H1 (cell line): ENCODE measurements at places on chromosomes 7 and 10. TPM values are rescaled to one million over a fixed set of nuclear protein-coding genes. Genes with fewer than 3 reads are reported as not detected.

GRCh38 chr10:78348411-78349164 is 314.9 kb downstream of the RPS24 start:
- no peaks in the 10 kb centered on the region for H3K4me1 ChIP-seq
- no peaks in the 10 kb centered on the region for H3K36me3 ChIP-seq
- H3K27ac ChIP-seq: no peak overlapping the region

- no peaks in the 10 kb centered on the region; the same call in 1 of the 2 replicates for H3K36me3 ChIP-seq
- H3K4me1 ChIP-seq: no peaks in the 10 kb centered on the region
- H3K27me3 ChIP-seq: no peaks in the 10 kb centered on the region
- no peak overlapping the region for H3K4me3 ChIP-seq
Measured at GRCh38 chr10:133180192-133180964, 20.4 kb downstream of the KNDC1 start.

DNA sequence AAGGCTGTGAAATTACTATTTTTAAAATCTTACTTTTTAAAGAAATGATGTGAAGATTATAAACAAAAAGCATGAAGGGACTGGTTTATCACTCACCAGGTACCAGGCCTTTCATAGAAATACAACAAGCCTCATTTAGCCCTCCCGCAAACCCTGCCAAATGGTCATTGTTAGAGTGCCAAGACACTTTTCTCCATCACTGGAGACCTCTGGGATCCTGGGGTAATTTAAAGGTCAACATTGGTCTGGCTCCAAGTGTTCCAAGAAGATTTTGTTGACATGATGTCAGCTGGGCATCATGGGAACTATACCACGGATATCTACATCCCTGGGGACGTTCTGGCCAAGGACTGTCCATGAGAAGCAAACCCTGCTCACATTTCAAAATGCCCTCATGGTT is 138.0 kb upstream of the FRMD4A start:
- no peak overlapping the region for H3K4me3 ChIP-seq
- no peak for DNase-seq
- no peaks in the 10 kb centered on the region for H3K36me3 ChIP-seq
- no peaks in the 10 kb centered on the region for H3K4me1 ChIP-seq
- no peaks in the 10 kb centered on the region for H3K27me3 ChIP-seq

BTBD16 gene
- total RNA-seq: not detected in 2 replicates

HECW1 gene
- total RNA-seq: 10.5 and 12.7 TPM in 2 replicates

GRCh38 chr10:114142018-114142417 is 32.0 kb downstream of the CCDC186 start:
- peaks cover 20% of the 10 kb centered on the region; the same call in 1 of the 2 replicates for H3K36me3 ChIP-seq
- H3K4me1 ChIP-seq: no peaks in the 10 kb centered on the region
- DNase-seq: no peak
- no peak overlapping the region for H3K4me3 ChIP-seq
- H3K27ac ChIP-seq: no peak overlapping the region
- no peaks in the 10 kb centered on the region for H3K27me3 ChIP-seq

ASNS gene
- 135 and 150 TPM in 2 replicates for total RNA-seq

ATOH7 gene
- 0.21 and 0.39 TPM in 2 replicates for total RNA-seq

DNA sequence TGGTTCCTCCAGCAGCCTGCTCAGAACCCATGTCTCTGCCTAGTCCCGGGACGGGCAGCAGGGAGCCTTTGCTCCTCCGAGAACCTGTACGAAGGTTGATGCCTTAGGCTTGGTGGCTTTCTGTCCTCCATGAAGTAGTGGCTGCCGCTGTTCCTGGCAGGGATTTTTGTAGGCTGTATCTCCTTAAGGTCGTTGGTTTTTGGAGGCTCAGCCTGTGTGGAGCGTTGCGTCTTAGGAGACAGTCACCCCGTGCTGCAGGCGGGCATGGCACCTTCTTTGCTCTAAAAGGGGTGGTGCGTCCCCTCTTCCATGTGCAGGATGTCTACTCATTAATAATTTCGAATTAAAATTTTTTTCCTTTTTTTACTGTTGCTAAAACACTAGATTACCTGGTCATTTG is 92.5 kb downstream of the TRRAP start:
- DNase-seq: no peak
- no peak overlapping the region for H3K27ac ChIP-seq
- H3K27me3 ChIP-seq: no peaks in the 10 kb centered on the region
- H3K4me1 ChIP-seq: no peaks in the 10 kb centered on the region

MACROH2A2 gene
- total RNA-seq: 7.8 and 7.9 TPM in 2 replicates

MSS51 gene
- total RNA-seq: 1.7 and 1.9 TPM in 2 replicates

PRKCQ gene
- 21.4 and 22.6 TPM in 2 replicates for total RNA-seq
